Kasumi-1 (cell line): ENCODE measurements at places on chromosomes 11 and 22.

- no peak for DNase-seq
Measured at GRCh38 chr11:128648711-128649110, 45.2 kb upstream of the FLI1 start.

GRCh38 chr11:12017243-12017678 is 8.8 kb upstream of the DKK3 start:
- no peak for DNase-seq

- DNase-seq: no peak
Measured at GRCh38 chr11:33659370-33660139, 41.1 kb downstream of the C11orf91 start.

DNA sequence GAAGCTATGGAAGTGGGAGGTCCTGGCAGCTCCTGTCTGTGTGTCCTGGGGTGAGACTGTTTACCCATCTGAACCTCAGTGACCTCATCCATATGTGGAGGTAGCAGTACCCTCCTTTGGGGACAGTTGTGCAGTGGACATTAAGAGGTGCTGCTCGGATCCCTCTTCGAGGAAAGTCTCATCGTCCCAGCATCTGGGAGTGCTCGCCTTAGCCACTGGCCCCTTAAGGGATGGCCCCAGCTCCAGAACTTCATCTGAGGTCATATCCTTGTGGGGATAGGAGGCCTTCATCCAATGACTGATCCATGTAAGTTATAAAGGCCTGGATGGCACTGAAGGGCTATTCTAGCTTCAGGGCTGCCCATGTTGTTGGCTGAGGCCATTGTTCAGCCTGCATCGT is 538.1 kb downstream of the MIAT start:
- DNase-seq: no peak

DNA sequence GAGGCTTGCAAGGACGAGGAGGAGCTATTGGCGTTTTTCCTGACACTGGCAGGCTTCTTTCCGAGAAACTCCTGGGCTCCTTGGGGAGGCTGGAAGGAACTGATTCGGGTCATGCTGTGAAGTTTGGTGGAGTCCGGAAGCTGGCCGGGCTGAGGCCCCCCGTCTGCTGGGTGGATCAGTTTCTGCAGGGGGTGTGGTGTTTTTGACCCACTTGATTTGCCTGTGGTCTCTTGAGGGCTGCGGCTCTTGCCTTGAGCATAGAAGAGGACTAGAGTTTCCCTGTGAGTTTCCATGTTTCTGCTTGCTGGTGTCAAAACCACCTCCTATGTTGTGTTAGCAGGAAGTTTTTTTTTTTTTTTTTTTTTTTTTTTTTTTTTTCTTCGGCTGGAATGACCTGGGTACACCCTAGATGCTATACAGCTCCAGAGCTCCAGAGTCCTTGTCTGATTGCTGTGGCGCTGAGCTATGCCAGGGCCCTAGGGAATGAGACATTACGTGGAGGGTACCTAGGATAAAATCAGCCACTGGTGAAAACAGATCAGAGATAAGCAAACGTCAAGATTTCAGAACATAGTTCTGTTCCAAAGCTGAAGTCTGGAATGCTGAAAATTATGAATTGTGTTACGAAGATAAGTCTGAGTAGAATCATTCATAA is 728 bp downstream of the TBC1D22A start:
- no peak for DNase-seq

DNA sequence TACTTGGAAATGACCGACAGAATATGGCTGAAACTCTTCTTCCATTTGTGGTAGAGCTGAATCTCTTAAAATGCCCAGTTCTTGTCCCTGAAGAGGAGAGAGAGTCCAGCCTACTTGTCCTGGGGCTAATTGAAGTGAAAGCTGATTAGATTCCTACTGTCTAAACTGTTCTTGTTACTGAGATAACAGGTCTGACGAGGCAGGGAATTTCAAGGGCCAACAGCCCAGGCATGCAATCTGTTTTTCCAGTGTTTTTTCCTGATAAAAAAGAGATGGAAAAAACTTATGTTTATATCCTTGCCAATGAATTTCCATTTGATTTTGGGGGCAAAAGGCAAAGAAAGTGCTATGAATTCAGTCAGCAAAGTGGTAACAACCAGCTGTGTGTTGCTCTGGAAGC is 195.5 kb downstream of the ETS1 start:
- DNase-seq: no peak

DNA sequence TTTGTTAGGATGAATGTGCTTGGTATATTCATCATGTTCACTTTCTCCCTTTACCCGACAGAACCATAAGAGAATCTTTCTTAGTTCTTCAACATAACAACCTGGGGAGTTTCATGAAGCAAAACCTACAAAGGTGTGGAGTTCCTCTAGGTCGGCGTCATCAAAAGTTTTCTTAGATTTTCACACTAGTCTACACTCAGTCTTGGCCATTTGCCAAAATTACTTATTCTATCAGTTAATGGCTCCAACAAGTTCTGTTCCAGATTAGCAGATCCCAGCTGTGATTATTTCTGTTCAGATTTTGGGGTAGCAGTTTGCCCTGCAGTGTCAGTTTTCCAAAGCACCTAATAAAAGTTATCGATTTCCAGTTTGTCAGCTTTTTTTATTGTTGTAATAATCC is 935.8 kb upstream of the RAG2 start:
- no peak for DNase-seq

GRCh38 chr11:1269957-1270356 is 39.5 kb downstream of the TOLLIP start:
- DNase-seq: no peak

DNA sequence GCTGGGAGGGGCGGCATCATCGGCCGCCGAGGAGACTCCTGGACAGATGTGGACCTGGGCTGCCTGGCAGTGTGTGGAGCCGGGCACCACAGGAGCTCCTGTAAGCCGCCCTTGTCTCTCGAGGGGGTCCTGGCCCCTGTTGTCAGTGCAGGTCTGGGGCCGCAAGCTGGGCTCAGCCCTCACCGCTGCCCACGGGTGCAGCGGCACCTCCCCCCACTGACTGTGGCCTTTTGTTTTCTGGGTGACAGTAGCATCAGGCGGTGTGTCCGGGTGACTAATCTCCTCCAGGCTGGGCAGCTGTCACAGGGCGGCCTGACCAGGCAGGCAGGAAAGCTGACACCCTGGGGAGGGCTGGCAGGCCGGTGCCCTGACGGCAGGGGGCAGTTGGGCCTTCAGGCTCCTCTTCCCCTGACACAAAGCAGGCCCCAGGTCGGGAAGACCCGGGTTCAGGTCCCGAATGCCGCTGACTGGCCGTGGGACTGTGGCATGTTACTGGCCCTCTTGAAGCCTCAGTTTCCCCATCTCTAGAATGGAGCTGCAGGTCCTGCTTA is 16.3 kb downstream of the DGKZ start:
- no peak for DNase-seq

- DNase-seq: no peak
Measured at GRCh38 chr22:46557736-46558480, 20.5 kb upstream of the CELSR1 start.

- no peak for DNase-seq
Measured at GRCh38 chr22:28629420-28630176, 50.0 kb downstream of the TTC28 start.

- peak; percentile 67 for DNase-seq
Measured at GRCh38 chr11:62370743-62371440, 33.6 kb downstream of the ASRGL1 start.

GRCh38 chr11:127452533-127452932 is 452.0 kb upstream of the KIRREL3 start:
- DNase-seq: no peak

DNA sequence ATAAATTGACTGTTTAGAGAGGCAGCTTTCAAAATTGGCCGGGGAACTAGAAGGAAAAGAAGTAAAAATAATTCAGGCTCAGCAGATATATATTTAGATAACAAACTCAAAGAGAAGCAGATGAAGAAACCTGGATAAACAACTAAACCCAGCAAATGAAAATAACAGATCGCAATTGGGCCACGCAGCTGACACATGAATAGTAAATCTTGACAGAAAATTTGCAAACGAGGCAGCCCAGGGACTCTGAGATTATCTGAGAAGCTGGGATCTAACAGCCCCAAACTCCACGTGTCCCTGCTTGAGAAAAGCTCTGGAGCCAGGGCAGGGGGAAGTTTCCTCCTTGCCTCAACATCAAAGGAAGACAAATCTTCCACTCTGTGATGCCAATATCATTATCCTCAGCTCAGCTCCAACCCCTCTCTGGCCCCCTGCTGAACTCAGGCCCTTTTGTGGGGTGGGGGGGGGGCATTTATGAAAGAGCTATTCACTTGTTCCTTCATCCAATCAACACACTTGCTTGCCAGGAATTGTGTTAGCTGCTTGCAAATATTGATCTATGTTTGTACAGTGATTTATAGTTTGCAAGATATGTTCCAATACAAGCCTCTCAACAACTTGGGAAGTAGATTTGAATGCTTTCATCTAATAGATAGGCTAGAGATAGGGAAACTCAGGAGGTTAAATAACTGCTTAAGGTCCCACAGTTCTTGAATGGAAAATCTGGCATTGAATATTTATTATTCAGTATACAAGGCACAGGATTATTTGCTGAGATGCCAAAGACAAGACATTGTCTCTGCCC is 72.5 kb upstream of the C11orf87 start:
- DNase-seq: no peak

GRCh38 chr22:19229600-19229999 is 51.1 kb upstream of the SLC25A1 start:
- no peak for DNase-seq

DNA sequence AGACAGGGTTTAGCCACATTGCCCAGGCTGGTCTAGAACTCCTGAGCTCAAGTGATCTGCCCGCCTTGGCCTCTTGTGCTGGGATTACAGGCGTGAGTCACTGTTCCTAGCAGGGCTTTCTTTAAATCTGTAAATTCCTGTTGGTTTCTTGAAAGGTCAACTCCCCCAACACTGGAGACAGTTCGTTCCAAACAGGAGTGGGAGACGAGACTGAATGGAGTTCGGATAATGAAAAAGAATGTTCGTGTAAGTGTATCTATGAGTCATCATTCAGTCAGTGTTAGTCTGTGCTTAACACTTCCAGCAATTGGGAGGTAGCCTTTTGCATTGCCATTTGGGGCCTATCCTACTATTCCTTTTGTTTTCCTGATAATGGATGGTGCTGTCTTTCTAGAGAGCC is 10.0 kb upstream of the BACE1-AS start:
- DNase-seq: no peak

- DNase-seq: no peak
Measured at GRCh38 chr11:74141241-74141695, 29.5 kb downstream of the C2CD3 start.

GRCh38 chr22:38035530-38035885 is 21.7 kb upstream of the PICK1 start:
- no peak for DNase-seq

DNA sequence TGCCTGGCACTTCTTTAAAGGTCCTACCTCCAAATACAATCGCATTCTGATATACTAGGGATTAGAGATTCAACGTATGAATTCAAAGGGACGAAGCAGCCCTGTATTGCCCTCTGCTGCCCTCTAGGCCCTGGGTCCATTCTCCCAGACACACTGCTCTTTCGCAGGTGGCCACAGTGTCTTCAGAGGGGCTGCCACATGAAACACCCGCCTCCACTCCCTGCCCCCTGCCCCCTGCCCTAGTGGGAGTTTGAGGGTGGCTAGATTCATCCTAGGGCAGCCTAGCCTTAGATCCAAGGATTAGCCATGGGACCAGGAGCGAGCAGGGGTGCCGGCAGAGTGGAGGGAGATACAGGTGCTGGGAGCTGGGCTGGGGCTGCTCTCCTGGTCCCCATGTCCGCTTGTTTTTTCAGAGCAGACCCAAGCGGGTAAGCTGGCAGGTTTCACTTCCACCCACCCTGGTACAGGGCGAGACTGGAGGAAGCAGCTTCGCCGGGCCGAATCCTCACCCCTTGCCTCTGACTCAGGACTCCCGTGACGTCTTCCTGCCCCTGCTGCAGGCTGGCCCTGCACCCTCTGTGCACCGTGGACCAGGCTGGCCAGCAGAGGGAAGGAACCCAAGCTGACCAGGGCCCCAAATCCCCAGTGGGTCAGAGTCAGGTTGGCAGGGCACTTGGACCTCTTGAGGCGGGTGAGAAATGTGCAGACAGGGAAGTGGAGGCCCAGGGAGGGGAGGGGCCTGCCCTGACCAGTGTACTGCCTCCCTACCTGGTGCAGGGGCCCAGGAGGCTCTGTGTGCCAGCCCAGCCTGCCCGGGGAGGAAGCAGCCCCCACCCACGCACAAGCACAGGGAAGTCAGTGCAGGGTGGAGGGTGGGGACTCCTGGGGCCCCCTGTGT is 28.4 kb upstream of the HMOX1 start:
- DNase-seq: peak; percentile 11

DNA sequence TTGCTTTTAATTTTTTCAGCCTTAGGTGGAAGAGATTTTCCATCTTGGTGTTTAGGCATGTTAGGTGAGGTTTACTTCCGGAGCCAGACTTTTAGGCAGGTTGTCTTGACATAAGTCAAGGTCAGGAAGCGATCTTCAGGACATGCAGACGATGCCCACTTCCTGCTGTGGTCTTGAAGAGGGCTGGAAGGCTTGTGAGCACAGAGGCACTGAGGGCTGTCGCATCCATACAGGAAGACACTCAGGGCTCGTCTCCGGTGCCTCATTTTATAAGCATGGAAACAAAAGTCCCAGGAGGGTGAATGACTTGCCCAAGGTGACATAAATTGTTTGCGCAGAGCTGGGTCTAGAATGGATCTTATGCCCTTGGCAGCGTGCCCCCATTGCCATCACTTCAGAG is 30.8 kb downstream of the MARK2 start:
- peak; percentile 57 for DNase-seq

DNA sequence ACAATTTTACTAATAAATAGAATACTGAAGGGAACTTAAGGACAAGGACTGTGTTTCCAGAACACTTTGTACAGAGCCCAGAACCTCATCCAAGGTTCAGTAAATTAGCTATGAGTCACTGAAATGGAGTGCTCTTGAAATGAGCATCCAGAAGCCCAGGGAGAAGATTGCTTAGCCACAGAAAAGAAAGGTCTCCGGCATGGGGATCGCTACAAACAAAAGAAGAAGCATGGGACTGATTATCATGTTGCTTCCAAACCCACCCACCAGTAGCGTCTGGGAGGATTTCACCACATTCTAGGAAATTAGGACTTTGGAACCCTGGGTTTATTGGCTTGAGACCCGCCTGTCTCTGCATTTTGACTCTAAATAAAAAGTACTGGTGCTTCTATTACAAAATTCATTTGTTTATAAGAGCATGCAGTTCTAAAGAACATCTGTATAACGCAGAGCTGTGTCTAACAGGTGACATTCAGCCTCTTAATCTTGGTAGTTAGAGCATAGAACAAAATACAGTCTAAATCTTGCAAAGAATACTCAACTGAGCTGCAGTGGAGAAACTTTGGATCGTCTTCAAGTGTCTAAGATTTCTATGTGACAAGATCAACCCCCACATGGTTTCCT is 35.9 kb upstream of the SESN3 start:
- DNase-seq: no peak

DNA sequence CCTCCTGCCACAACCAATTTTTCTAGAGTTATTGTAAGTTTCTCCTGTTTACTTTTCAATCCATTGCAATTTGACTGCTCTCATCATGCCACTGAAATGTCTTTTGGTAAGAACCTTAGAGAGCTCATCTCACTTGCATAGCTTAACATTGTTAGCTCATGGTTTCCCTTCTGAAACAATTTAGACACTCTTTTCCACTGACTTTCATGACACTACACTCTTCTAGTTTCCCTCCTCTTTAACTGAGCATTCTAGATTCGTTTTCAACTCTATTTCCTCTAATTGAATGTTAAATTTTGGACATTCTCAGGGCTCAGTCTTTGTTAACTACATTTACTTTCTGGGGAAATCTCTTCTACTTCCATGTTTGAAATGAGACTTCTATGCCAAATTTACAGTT is 369.1 kb downstream of the JRKL start:
- DNase-seq: no peak

- no peak for DNase-seq
Measured at GRCh38 chr11:76653674-76654284, 16.8 kb downstream of the LRRC32 start.

GRCh38 chr11:10181811-10182210 is 112.2 kb downstream of the SBF2 start:
- DNase-seq: peak; percentile 78
